ENCODE measurements at places on chromosomes 12 and 14.

GRCh38 chr12:121325922-121326396 is 26.3 kb downstream of the ANAPC5 start:
- no peak for DNase-seq

DNA sequence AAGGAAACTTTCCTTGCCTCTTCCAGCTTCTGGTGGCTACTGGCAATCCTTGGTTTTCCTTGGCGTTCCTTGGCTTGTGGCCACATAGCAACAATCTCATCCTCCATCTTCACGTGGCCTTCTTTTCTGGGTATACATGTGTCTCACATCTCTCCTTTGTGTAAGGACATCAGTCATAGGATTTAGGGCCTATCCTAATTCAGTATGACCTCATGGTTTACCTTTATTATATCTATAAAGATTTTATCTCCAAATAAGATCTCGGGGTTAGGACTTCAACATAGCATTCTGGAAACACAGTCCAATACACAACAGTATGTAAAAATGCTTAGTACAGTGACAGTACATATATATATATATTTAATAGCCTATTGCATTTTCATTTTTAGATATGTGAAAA is 58.4 kb upstream of the LRIG3 start:
- no peak for DNase-seq

DNA sequence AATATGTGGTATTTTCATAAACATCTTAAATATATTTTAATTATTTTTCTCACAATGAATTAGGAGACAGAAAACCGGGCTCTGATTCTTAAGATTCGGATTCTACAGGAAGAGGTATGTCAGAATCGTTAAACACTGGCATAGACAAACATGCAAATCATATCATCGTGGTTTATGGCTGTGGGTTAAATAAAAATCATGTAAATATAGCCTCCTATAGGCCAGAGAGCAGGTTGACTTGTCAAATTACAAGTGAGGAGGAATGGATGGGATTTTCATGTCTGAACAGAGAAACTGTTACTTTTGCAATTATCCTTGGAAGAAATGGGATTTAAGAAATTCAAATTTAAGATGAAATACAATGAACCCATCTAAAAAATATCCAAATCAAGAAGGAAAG is 74.9 kb upstream of the BCAT1 start:
- DNase-seq = no peak

DNA sequence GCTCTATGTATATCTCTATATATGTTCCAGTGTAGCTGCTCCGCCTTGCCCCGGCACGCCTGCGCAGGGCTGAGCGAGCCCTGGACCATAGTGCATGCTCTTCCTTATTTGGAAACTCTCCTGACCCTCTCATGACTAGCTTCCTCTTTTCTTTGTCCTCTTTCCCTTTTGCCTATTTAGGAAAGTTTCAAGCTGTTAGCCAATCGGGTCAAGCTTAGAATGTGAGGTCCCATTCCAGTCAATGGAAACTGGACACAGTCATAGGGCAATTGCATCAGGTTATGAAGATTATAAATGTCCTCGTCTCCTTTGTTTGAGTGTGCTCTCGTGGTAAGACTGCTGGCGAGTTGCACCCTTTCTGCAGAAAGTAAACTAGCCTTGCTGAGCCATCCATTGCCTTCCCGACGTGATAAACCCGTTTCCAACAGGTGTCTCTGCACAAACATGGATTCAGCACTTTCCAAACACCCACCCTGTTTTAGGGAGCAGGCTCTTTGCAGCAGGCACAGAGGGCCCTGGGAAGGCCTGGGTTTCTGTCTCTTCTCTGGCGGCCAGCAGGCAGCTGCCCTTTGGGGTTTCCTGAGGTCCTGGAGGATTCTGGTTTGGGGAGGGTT is 30.9 kb downstream of the CCDC92 start:
- DNase-seq = no peak

- DNase-seq = peak; percentile 61
These were observed 173.8 kb upstream of the MIS18BP1 start for GRCh38 chr14:45426685-45427282.

- DNase-seq = no peak
These were observed 232.7 kb upstream of the ABCD2 start for GRCh38 chr12:39852346-39852745.

GRCh38 chr12:62166525-62166924 is 93.7 kb upstream of the USP15 start:
- no peak for DNase-seq

DNA sequence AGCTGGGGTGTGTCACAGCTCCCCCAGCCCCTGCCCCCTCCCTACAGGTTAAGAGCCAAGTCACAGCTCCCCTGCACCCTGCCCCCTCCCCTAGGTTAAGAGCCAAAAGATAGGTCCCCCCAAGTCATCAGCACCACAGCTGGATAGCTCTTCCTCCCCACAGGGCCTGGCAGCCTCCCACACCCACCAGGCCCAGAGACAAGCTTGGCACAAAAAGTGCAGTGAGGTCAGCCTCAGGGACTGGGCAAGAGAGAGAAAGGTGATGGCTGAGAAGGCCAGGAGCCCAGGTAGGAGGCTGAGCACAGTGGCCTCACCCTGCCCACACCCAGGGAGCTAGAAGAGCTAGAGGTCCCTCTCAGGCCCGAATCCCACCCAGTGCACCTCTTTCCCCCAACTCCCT is 8.7 kb downstream of the ITGA7 start:
- DNase-seq = no peak

DNA sequence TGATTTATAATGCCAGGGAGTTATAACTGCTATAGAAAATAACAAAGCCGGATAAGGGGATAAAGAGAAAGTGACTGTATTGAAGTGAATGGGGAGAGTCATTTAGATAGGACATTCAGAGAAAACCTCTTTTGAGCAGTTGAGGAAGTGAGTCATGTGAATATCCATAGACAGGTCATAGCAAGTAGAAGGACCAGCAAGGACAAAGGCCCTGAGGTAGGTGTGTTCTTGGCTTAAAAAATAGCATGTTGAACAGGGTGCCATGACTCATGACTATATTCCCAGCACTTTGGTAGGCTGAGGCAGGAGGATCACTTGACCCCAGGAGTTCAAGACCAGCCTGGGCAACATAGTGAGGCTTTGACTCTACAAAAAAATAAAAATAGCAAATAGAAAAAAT is 51.5 kb upstream of the RAP1B start:
- DNase-seq = no peak

DNA sequence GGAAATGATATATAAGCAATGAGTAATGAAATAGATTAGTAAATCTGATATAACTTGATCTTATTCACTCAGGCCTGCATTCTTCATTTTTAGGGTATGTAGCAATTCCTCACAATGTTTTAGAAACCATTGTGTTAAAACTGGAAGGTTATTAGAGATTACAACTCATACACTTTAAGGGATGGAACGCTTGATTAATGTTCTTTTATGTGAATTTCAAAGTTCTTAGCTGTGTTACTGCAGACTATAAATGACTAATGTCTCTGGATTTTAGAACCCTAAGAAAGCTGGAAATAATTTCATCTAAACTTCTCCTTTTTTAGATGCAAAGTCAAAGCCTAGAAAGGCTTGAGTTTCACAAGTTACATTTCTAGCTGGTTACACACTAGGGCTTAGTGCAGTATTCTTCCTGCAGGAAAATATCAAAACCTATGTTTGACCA is 148.2 kb upstream of the CLEC14A start:
- DNase-seq = no peak

DNA sequence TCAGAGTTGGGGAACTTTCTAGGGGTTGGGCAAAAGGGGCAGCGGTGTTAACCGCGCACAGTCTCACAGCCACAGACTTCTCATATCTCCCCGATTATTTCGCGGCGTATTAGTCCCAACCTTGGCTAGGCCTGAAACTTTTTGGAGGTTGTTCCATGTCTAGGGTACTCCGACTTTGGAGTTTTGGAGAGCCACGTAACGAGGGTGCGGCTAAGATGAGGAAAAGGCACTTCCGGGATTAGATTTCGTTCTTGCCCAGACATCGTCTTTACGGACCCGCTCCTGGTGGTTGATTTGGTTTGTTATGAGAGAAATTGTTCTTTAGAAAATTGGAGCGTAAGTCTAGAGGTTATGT is 513 bp downstream of the CCNK start:
- DNase-seq = peak; percentile 34

- no peak for DNase-seq
These were observed 21.2 kb downstream of the ASB2 start for GRCh38 chr14:93954900-93955849.

- DNase-seq = no peak
These were observed 106.2 kb upstream of the CCDC91 start for GRCh38 chr12:28083840-28084678.

DNA sequence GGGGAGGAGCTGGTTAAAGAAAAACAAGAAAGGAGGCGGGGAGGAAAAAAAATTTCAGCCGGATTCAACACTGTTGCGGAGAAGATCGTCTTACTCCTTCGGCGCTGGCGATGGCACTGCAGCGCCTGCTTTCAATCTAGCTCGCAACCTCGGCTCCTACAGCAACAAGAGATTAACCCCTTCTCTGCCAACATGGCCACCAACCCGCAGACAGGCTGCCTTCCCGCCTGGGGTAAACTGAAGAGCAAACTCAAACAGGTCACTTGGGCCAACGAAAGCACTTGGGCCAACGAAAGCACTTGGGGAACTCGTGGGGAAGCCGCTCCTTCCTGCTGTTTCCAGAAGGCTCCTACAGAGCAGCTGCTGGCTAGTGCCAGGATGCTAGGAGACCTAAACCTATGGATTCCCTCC is 73.7 kb downstream of the CIT start:
- no peak for DNase-seq

DNA sequence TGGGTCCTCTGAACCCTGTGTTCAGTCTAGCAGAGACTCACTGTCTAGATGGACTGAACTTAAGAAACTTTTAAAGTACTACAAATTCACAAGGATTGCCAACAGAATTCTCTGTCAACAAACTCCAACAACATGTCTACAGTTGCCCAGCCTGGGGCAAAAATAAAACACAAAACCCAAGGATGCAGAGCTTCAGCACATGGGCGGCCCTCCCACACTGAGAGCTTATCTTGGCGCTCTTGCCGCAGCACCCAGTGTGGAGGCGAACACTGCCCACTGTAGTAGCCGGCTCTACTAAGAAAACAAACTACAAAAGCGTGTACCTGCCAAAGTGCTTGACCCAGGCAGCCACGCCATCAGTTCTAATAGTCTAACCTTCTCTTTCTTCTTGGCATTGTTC is 66.7 kb downstream of the PTPN21 start:
- no peak for DNase-seq

GRCh38 chr12:113359939-113360748 is 1.8 kb downstream of the PLBD2 start:
- DNase-seq = no peak

DNA sequence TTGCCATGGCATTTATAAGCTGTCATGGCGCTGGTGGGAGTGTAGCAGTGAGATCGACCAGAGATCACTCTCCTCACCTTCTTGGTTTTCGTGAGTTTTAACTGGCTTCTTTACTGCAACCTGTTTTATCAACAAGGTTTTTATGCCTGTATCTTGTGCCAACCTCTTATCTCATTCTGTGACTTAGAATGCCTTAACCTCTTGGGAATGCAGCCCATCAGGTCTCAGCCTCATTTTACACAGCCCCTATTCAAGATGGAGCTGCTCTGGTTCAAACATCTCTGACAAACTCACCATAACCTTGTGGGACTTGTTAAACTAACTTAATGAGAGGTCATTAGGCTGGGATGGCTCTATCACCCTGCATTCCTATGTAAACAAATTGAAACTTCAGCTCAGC is 151.3 kb downstream of the CAND1 start:
- DNase-seq = no peak

GRCh38 chr14:65482757-65483438 is 70.4 kb downstream of the FUT8 start:
- no peak for DNase-seq

DNA sequence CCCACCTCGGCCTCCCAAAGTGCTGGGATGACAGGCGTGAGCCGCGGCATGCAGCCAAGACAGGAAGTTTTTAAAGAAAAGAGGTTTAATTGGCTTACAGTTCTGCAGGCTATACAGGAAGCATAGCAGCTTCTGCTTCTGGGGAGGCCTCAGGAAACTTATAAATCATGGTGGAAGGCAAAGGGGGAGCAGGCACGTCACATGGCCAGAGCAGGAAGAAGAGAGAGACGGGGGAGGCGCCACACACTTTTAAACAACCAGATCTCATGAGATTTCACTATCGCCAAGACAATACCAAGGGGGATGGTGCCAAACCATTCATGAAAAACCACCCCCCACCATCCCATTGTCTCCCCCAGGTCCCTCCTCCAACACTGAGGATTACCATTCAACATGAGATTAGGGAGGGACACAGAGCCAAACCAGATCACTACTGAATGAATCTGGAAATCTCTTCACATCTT is 14.1 kb downstream of the CCDC63 start:
- DNase-seq = no peak

GRCh38 chr14:79062226-79062625 is 892.1 kb downstream of the NRXN3 start:
- DNase-seq = no peak

GRCh38 chr14:24246765-24247212 is 4.4 kb upstream of the TINF2 start:
- DNase-seq = no peak

- DNase-seq = no peak
These were observed 22.8 kb upstream of the NXPH4 start for GRCh38 chr12:57193706-57194245.

DNA sequence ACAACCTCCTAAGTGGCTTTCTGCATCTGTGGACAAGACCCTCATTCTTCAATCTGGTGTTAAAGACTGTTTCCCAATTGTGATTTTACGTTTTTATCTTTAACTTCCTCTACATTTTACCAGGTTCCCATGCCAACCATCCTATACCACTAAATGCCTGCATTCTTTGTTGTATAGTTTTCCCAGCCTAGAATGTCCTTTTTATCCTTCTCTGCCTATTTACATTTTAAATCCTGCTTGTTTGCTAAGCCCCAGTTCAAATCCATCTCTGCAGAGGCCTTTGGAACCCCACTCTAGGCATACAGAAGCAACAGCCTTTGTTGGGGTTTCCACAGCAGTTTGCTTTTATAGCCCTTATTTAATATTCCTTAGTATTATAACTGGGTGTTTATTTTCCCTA is 325.1 kb upstream of the DDHD1 start:
- no peak for DNase-seq

GRCh38 chr12:121799156-121799841 is 4.5 kb upstream of the SETD1B start:
- DNase-seq = peak; percentile 84

DNA sequence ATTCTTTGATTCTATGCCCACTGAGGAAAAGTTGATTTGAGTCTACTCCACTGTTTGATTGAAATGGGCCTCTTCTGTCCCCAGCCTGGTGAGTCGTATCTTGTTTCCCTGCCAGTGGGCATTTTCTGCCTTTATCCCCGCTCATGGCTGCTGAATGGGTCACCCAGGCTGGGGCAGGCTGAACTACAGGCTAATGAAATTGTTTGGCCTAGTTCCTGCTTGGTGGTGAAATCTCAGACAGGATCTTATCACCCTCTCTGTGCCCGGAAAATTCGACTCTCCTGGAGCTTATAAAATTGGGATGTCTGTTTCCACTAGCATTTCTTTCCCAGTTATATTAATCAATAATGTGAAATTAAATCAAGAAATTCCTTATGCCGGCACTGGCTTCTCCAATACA is 65.0 kb downstream of the CHST11 start:
- DNase-seq = no peak

- DNase-seq = no peak
These were observed 14.3 kb downstream of the AGAP2 start for GRCh38 chr12:57724003-57724935.

- DNase-seq = no peak
These were observed 48.5 kb downstream of the SVOP start for GRCh38 chr12:108972358-108972757.
